ENCODE measurements at places on chromosomes 11 and 22. TPM values are rescaled to one million over a fixed set of nuclear protein-coding genes. Genes with fewer than 3 reads are reported as not detected.

Gene CCDC83
- polyA plus RNA-seq, result not detected

Gene BBOX1
- not detected for polyA plus RNA-seq

Gene CENPM
- 19.2 TPM for polyA plus RNA-seq

Gene SPON1
- 2.0 TPM for polyA plus RNA-seq

GRCh38 chr11:10991393-10991792 lies 133.5 kb upstream of the ZBED5 start:
- DNase-seq, result no peak

DNA sequence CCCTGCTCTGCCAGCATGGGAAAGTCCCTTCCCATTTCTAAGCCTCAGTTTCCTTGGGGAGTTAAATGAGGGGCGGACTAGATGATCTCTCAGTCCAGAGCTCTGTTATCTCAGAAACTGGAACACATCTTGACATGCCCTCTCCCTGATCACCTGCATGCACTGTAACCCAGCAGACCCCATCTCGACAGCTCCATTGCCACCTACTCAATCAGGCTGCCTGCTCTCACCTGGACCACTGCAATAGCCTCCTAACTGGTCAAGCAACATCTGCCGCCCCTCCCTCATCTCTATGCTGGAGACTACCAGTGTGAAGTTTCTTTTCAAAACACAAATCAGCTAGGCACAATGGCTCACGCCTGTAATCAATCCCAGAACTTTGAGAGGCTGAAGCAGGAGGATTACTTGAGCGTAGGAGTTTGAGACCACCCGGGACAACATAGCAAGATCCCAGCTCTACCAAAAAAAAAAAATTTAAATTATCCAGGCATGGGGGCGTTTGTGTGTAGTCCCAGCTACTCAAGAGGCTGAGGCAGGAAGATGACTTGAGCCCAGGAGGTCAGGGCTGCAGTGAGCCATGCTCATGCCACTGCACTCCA lies 22.2 kb downstream of the LRRC55 start:
- DNase-seq, result no peak

DNA sequence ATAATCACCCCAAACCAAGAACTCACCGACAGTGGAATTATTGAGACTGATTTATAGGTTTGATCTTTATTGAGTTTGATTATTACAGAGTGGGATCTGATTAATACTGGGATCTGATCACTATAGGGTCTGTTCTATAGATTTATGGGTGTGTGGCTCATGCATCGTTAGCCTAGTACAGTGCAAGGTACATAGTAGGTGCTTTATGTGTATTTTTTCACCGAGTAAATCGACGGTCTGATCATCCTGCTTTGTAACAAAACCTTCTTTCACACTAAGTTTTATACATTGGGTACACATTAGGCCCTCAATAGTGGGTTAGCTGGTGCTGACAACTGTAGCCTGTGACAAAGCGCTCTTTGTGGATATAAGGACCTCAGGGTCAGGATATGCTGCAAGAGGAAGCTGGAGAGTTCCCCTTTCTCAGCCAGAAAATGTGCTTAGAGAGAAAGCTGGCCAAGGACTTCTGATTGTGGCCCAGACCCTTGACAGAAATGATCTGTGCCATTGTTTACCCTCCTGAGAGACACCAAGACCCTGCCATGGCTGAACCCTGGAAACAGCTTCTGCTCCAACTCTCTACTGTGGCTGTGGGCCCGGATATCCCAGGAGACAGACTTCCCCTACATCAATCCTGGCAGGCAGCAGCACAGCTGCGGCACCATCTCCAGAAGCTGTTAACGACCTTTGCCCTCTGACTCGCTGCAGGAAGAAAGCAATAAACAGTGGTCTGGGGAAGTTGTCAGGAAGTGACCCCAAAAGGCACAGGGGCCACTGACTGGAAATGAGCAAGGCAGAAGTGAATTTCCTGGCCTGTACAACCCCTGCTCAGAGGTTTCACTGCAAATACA lies 16.1 kb upstream of the TPP1 start:
- no peak for DNase-seq

- DNase-seq, result no peak
Observed at GRCh38 chr22:46124383-46125144, 25.8 kb upstream of the PPARA start.

GRCh38 chr11:37072538-37073055 lies 474.6 kb upstream of the RAG2 start:
- DNase-seq, result no peak

DNA sequence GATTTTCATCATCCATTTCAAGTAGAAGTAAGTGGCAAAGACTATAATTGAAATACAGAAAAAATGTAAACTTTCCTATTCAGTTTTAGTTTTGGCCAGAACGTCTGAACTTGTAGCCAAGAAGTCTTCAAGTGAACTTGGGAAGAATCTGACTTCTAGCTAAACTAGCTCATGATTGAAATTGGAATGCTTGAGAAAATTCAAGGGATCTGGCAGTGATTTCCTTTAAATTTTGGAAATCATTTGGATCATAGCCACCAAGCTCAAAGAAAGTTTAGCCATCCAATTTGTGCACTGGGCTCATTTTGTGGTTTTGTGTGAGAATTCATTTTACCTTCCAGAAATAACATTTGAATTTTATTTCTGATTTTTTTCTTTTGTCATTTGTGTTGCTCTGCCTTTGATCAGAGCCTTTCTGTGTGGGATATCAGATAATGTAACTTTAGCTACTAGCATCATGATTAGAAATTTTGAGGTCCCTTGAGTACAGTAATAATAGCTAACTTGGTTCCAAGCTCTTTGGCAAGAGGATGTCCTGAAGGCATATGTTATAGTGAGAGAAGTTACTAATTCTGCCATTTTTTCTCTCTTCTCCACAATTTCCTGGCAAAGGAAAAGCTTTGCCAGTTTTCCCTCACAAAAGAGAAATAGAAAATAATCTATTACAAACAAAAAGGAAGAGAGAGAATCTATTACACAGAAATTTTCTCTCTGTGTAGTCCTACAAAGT lies 2123.7 kb upstream of the RAG2 start:
- no peak for DNase-seq

Measured in CD4-positive, alpha-beta memory T cell (primary cell).